GM20000 (cell line): ENCODE measurements at places on chromosomes 7 and 10.

DNA sequence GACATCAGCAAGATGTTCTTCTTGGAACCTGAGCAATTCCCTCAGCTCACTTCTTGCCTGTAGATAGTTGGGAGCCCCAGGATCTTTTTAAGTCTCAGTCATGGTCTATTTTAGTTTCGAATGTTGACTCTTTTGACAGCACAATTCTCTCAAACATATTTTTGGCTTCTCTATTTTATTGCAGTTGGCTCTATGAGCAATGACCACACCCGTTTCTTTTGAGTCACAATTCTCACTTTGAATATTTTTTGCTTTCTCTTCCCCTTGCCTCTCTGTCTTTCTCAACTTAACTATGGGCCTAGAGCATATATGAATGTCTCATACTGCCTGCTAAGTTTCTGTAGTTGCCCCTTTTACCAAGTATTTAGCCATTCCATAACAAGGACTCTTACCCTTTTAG lies 222.8 kb downstream of the PTN start:
- DNase-seq, result peak; percentile 2

DNA sequence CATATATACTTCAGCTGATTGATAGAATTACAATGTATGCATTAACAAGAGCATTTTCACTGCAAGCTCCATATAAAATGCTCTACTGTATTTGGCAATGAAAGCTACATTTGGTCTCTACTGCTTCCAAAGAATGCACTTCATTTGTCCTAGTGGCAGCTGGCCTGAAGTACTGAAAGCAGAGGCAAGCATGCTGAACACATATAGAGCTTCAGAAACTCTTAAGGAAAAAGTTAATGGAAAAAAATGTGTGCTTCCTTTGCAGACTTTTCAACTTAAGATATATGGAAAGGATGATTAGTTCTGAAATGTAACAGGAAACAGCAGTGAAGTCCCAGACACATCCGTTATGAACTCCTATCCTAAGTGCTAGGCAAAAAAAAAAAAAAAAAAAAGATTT lies 537.1 kb upstream of the POM121L12 start:
- DNase-seq, result no peak

DNA sequence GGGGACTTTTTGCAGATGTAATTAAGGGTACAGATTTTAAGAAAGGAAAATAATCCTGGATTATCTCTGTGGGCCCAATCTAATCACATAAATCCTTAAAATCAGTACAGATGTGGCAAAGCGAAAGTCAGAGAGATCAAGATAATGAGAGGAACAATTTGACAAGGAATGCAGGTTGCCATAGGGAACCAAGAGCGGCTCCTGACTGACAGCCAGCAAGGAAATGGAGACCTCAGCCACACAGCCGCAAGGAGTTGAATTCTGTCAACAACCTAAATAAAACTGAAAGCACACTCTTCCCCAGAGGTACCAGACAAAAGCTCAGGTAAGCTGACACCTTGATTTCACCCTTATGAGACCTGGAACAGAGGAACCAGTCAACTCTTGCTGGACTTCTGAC lies 3.4 kb upstream of the PNPLA8 start:
- no peak for DNase-seq

DNA sequence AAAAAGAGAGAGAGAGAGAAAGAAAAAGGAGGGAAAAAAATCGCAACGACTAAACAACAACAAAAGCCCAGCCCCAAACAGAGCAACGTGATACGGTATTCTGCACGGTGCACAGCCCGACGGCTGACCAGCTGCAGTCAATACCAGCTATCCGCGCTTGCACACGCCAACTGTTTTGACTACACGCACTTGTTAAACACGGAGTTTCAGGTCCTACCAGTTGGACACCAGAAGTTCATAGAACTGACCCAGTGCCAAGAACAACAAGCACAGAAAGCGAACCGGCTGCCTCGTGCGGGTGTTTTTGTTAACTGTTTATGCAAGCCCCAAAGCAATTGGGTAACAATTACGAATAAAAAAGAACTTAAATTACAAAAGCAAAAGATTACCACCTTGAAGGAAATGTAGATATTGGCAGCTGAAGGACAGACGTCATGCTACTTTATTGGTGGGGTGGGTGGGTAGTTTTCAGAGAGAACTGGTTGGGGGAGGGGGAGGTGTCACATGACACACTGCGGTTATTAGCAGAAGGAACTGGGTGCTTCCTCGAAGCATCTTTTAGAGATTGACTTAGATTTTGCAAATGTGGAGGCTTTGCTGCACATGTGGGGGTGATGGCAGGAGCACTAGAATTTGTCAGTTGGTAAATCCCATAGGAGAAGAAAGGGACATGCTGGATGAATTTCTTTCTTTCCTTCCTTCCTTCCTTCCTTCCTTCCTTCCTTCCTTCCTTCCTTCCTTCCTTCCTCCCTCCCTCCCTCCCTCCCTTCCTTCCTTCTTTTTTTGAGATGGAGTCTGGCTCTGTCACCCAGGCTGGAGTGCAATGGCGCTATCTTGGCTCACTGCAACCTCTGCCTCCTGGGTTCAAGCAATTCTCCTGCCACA lies 110.6 kb upstream of the EFCAB10 start:
- DNase-seq, result peak; percentile 33

DNA sequence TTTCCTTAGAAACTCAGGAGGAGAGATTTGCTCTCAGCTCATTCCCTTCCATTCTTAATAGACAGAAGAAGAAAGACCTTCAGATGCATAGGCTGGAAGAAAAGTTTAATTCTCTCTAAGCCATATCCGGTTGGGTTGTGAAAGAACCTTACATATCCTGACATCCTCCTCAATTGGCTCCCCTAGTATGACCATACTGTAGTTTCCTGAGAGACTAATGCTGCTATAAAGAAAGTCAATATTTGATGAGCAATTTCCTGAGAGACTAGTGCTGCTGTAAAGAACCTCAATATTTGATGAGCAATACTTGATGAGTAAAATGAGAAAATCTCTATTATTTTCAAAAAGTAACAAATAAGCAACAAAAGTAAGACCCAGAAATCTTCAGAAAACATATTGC lies 888.5 kb upstream of the SORCS1 start:
- no peak for DNase-seq

DNA sequence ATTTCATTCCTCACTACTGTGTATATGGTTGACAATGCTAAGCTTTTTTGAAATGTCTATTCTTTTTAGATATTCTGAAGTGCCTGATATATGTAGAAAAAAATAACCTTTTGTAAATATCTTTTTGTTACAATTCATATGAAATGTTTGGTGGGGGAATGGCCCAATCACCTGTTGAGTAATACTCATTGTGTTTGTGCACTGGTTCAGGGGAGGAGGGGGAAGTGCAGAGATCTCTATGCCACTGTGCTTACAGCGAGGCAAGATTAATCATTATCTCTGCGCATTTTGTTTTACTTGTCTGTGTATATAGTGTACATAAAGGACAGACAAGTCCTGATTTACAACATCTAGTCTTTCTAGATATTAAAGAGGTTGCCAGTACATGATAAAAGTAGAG lies 25.2 kb downstream of the NUP42 start:
- no peak for DNase-seq

DNA sequence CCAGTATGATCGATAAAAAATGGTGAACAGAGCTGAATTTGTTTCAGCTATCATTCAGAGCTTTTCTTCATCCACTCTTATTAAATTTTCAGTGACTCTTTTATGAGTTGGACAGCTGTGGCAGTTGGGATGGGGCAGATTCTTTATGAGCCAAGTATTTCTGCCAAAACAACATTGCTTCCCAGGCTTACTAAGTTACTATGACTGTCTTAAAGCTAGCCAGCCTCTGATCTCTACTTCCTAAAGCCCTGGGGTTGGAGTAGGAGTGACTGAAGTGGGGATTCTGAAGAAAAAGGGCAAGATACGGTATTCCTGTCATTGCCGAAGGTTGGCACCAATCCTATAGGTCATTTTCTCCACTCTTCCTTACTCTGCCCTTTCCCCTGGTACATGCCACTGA lies 12.7 kb downstream of the RPP30 start:
- no peak for DNase-seq

DNA sequence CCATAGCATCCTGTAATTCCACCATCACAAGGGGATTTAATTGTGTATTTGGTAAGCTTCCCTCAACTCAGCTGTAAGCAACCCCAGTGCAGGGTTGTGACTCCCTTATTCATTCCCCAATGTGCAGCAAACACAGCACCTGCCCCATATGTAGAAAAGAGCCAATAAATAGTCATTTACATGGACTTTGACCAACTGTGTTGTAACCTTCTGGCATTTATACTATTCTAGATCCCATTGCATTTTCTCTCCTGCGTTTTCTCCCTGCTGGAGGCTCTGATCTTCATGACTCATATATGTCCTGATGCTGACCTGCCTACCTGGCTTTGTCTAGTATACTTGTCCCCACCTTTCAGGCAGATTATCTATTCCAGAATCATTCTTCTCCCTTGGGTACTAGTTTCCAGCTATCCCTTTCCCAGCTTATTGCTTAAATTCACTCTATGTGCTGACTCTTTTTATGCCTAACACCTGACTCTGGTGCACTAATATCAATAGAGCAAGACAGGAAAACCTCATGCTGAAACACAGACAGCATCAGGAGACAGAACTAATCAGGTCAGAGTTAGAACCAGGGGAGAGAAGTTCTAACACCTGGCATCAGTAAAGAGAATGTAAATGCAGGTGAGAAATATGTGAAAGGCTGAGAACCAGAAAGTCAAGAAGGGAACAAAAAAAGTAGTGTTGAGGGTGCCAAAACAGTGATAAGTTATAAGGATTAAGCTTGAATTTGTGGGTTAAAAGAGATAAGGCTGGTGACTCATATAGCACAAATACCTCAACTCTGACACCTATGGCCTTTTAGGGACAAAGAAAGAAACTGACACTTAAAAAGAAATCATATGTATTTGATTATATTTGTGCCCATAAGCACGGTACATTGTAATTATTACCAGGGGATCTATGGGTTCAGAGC lies 402.7 kb downstream of the IPMK start:
- no peak for DNase-seq

GRCh38 chr7:20284003-20284770 lies 46.5 kb upstream of the ITGB8 start:
- peak; percentile 9 for DNase-seq

GRCh38 chr10:5618829-5619228 lies 47.6 kb downstream of the ASB13 start:
- DNase-seq, result no peak

GRCh38 chr7:141227454-141227853 lies 153.6 kb downstream of the TMEM178B start:
- DNase-seq, result no peak

- peak; percentile 2 for DNase-seq
Measured at GRCh38 chr7:101580596-101580995, 48.5 kb downstream of the MYL10 start.

GRCh38 chr7:101550641-101551541 lies 78.2 kb downstream of the MYL10 start:
- no peak for DNase-seq

DNA sequence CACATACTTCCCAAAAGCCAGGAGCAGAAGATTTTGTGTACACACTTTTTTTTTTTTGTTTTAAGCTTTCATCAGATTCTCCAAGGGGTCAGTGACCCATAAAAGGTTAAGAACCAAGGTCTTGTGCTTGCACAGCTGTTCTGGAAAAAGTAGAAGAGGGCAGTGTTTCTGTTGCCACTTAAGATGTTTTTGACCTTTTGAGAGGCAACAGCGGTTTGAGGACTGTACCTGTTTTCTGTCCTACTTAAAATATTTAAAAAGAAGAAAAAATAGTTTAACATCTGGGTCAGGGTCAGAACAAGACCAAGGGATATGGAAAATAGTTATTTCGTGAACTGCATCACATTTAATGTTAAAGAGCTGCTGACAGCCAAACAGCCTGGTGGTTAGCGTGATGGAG lies 32.9 kb downstream of the AUTS2 start:
- DNase-seq, result no peak

GRCh38 chr10:26821699-26822570 lies 38.8 kb downstream of the ABI1 start:
- DNase-seq, result no peak

- no peak for DNase-seq
Measured at GRCh38 chr10:124224331-124225028, 131.1 kb upstream of the CHST15 start.

DNA sequence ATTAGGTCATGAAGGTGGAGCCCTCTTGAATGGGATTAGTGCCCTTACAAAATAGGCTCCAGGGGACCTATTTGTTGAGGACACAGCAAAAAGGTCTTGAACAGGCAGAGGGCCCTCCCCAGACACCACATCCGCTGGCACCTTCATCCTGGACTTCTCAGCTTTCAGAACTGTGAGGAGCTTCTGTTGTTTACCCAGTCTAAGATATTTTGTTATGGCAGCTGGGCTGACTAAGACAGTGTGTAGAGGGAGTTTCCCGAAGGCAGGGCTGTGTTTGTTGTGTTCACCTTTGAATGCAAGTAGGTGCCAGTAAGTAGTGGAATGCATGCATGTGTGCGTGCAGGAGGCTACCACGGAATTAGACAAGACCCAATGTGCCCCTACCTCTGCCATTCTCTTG lies 106.7 kb downstream of the PTPRE start:
- DNase-seq, result no peak

- DNase-seq, result no peak
Measured at GRCh38 chr7:159177284-159177953, 32.8 kb upstream of the VIPR2 start.

DNA sequence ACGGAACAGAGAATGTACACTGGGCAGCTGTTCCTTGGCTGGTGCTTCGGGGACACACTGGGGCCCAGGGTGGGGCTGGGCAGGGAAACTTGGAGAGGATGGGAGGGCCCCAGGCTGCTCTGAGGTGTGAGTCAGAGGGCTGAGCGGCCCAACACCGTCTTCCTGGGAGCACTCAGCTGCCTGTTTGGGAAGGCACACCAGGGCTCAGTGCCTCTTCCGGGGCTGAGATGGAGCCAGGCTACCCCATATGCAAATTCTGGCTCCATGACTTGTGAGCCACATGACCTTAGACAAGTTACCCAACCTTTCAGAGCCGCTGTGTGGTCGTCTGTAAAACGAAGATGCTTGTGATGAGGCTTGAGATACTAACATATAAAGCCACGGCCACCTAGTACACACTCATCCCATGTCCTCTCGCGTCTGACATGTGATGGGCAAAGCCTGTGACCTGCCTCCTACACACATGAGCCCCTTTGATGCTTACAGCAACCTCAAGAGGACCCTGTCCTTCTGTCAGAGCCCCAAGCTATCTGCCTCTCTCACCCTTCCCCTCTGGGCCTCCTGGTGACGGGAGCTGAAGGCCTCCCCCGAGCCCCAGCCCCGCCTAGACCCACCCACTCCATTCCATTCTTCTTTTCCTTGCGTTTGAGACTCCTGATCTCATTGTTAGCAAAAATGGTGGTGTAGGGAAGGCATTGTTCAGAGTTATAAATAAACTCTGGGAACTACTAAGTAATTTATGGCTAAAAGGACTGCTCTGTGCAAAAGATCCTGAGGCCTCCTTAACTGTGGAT lies 26.1 kb downstream of the KLRG2 start:
- DNase-seq, result no peak

DNA sequence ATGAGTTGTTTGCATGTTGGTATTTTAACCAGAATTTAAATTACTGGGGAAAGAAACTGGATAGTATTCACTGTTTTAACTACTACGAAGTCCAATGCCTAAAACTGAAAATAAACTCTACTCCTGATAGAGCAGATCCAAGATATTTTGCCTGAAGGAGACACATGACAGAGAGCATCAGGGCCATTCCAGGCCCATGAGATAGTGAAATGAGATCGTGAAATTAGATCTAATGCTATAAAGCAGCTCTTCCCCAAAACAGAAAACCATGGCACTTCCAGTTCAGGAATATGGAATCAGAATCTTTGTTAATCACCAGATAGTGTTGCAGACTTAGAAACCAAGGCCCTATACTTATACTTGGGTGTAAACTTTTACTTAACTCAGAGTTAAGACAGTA lies 124.3 kb upstream of the CACNA2D1 start:
- no peak for DNase-seq
